T-helper 2 cell treated with Interferon-gamma antibody and Interleukin-4, amounts not matched to agents 5 μg/mL and 100 μg/mL, for 36 hours (primary cell): ENCODE measurements at places on chromosomes 5 and 9.
A peak's percentile ranks its signal among the peaks of the same experiment; 100 is the strongest.

DNA sequence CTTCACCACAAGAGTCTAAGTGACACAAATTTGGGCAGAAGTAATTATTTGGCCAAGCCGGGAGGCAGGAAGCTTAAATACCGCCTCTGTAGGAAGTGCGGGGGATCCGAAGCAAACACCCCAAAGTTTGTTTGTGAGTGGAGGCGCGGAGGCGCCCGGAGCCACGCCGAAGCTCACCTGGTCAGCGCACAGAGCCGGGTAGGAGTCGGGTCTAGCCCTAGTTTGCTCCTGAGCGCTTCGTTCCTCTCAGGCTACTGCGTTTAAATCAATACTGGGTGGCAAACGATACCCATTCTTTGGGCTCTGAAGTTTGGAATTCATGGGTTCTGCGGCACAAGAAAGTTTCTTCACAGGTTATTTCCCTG is 855 bp downstream of the MCC start:
- H3K27me3 ChIP-seq, result peaks cover 81% of the 10 kb centered on the region
- peak overlapping the region; percentile 76 for H3K4me3 ChIP-seq
- H3K36me3 ChIP-seq, result peaks cover 8% of the 10 kb centered on the region
- no peak for DNase-seq
- no peak overlapping the region for H3K27ac ChIP-seq

DNA sequence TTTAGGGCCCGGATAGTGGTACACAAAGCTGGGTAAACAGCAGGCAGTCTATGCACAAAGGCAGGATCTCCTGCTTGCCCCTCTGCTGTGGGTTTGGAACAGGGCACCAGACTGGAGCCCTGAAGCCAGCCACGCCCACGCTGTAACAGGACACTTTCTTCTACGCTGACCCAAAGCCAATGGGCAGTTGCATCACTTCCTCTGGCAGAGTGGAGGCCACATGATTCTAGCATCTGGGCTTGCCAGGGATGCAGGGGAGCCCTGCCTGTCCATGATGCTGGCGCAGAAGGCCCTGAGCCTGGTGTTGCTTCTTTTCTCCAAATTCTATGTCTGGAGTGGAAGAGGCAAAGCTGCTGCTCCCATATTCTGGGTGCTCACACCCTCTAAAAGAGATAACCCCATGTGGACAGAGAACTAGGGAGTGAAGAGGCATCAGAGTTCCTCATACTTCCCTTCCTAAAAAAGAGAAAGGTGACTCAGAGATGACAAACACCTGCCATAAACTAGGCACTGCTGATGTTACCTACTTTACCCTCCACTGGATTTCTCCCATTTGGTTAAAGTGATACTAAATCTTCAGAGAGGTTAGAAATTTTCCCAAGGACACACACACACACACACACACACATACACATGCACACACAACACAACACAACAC is 260.3 kb upstream of the KLF4 start:
- DNase-seq, result no peak
- H3K4me1 ChIP-seq, result no peaks in the 10 kb centered on the region
- no peak overlapping the region for H3K27ac ChIP-seq
- no peaks in the 10 kb centered on the region for H3K27me3 ChIP-seq

DNA sequence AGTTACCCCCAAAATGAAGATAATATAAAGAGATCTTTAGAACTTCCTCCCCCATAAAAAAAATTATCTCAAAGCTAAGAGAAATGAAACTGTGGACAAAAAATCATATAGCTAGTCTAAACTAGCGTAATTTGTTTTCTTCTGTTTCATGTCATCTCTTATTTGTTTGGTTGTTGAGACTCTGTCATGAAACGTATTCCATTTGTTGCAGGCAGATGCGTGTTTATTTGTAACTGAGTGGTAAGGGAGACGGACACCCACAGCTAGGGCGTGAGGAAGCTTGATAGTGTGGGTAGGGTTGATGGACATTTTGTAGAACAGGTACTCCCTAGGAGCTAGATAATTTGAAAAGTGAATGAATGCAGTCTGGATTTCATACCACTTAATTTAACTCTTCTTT is 41.9 kb downstream of the OSTF1 start:
- no peak overlapping the region for H3K4me3 ChIP-seq
- no peak for DNase-seq
- peaks cover 56% of the 10 kb centered on the region for H3K4me1 ChIP-seq
- peaks cover 70% of the 10 kb centered on the region for H3K36me3 ChIP-seq
- no peak overlapping the region for H3K27ac ChIP-seq

GRCh38 chr9:69470186-69470977 is 145.4 kb downstream of the ENTREP1 start:
- peaks cover 9% of the 10 kb centered on the region for H3K27me3 ChIP-seq
- no peaks in the 10 kb centered on the region for H3K36me3 ChIP-seq
- no peak for DNase-seq
- H3K4me3 ChIP-seq, result no peak overlapping the region
- H3K4me1 ChIP-seq, result peaks cover 16% of the 10 kb centered on the region

DNA sequence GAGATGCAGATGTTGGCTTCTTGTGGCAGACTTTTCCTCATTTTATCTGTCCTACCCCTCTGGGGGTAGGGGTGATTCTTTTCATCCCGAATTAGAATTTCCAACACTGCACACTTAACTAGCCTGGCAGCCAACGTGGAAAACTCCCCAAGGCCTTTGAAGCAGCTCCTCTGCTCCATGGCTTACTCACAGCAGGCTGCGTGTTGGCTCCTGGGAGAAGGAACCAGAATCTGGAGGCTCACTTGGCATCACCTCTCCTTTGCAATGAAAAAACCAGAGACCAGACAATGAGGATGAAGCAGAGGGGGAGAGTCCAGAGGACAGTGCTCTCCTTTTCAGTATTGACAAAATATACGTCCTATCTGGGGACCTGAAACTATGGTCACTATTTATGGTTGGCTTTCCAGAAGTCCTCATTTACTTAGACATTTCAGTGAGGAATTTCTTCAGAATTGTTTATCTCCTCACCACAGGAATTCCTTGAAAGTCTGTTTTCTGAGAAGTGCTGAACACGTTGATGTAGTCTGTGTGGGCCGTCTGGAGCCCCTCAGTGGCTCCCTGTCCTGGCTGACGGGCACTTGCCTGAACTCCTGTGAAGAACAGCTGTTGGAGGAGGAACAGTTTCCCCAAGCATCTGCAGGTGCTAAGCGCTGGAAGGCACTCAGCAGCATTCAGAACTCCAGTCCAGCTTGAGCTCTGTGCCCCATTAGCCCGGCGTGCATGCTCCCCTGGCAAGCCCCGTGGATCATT is 231.3 kb downstream of the RFK start:
- no peak overlapping the region for H3K27ac ChIP-seq
- no peak overlapping the region for H3K4me3 ChIP-seq
- peaks cover 1% of the 10 kb centered on the region for H3K4me1 ChIP-seq
- H3K36me3 ChIP-seq, result no peaks in the 10 kb centered on the region
- DNase-seq, result no peak

DNA sequence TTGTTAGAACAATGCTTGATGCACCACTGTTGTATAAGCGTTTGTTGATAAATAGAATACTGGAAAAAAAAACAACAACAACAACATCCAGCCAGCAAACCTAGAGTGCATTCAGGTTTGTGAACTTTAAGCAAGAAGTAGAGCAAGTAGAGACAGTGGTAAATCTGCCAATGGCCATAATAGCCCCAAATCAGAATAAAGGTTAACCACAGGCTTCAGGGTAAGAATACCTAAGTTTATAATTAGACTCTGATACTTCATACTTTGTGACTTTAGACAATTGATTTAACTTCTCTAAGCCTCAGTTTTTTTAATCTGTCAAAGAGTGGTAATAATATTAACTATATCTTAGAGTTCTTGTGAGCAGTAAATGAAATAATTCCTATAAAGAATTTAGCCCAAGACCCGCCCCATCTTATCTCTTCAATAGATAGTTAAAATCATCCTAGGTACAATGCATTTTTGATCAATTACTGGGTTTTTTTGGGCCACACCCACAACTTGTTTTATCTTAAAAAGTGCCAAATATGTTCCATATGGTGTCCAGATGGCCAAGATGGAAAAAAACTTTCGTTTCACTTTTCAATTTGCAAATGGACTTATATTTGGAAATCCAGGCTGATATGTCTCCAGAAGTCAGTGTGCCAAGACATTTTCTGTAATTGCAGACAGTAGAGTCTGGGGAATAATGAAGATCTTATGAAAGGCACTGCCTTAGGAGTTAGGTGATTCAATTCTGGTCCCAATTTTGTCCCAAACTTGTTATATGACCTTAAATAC is 24.5 kb upstream of the DPYSL3 start:
- no peak for DNase-seq
- no peaks in the 10 kb centered on the region for H3K4me1 ChIP-seq
- H3K36me3 ChIP-seq, result no peaks in the 10 kb centered on the region
- H3K27ac ChIP-seq, result no peak overlapping the region
- peaks cover 2% of the 10 kb centered on the region for H3K27me3 ChIP-seq

DNA sequence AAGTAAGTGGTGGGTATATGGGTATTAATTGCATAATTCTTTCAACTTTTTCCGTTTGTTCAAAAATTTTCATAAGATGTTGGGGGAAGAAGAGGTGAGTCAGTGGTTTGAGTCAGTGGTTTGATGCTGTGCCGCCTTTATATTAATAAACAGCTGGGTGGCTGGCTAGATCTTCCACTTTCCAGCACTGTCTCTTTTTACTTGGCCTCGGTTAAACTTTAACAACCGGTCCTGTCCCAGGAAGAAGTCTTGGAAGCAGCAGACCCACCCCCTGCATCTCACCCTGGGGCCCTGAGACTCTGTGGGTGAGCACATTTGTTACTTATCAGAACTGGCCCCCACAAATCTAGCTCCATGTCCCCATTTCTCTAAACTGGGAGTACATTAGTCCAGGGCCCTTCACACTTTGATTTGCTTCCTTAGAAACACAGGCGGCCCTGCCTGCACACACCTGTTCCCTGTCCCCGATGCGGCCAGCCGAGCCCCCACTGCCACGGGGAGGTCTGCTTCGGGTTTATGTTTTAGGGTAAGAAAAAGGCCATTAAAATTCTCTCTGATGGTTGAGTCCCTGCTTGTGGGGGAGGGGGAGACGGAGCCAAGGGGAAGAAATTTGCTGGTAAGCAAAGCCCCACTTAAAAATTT is 90.7 kb downstream of the PTCH1 start:
- no peak for DNase-seq
- peak overlapping the region; percentile 68 for H3K4me3 ChIP-seq
- H3K27me3 ChIP-seq, result peaks cover 17% of the 10 kb centered on the region
- no peak overlapping the region for H3K27ac ChIP-seq
- peaks cover 13% of the 10 kb centered on the region for H3K36me3 ChIP-seq

DNA sequence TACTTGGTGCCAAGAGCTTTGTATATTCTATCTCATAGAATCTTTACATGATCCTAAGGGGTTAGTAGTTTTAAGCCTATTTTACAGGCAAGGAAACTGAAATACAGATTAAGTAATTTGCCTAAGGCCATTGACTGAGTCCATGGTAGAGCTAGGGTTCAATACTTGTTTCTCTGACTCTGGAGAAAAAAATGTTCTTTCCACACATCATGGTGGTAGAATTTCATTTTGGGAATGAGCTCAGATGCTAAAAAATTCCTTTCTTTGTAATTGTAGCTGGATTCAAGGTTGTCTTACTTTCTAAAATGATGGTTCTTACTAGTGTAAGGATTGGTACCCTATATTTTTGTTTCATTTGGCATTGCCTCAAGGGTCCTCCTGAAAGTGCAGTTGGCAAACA is 86.0 kb downstream of the ANKRD55 start:
- peaks cover 23% of the 10 kb centered on the region for H3K36me3 ChIP-seq
- no peak overlapping the region for H3K4me3 ChIP-seq
- H3K27me3 ChIP-seq, result no peaks in the 10 kb centered on the region
- H3K4me1 ChIP-seq, result peaks cover 52% of the 10 kb centered on the region
- DNase-seq, result no peak

DNA sequence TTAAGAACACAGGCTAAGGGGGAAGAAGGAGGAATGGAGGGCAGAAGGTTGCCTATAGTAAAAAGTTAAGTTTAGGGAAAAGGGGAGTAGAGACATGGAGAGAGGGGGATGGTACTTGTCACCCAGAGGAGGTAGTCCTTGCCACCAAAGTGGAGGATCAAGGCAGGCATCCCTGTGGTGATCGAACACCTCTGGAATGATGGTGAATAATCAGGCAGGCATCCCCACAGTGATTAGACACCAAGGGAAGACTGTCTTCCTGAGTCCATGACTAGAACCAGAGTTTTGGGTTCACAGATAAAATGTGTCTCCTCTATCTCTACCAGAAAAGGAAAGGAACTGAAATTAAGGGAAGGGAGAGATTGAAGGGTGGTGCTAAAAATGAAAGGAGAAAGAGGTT is 19.2 kb upstream of the HMGCS1 start:
- H3K4me3 ChIP-seq, result no peak overlapping the region
- H3K27ac ChIP-seq, result no peak overlapping the region
- H3K36me3 ChIP-seq, result peaks cover 7% of the 10 kb centered on the region
- H3K27me3 ChIP-seq, result no peaks in the 10 kb centered on the region
- no peaks in the 10 kb centered on the region for H3K4me1 ChIP-seq

- peaks cover 9% of the 10 kb centered on the region for H3K27me3 ChIP-seq
- no peaks in the 10 kb centered on the region for H3K4me1 ChIP-seq
- no peak overlapping the region for H3K4me3 ChIP-seq
- H3K27ac ChIP-seq, result no peak overlapping the region
- no peaks in the 10 kb centered on the region for H3K36me3 ChIP-seq
- DNase-seq, result no peak
Measured at GRCh38 chr5:107425541-107426031, 245.2 kb downstream of the EFNA5 start.

- H3K4me3 ChIP-seq, result no peak overlapping the region
- no peaks in the 10 kb centered on the region for H3K36me3 ChIP-seq
- no peak for DNase-seq
- H3K4me1 ChIP-seq, result no peaks in the 10 kb centered on the region
Measured at GRCh38 chr9:122619996-122620395, 5.5 kb downstream of the OR1Q1 start.

DNA sequence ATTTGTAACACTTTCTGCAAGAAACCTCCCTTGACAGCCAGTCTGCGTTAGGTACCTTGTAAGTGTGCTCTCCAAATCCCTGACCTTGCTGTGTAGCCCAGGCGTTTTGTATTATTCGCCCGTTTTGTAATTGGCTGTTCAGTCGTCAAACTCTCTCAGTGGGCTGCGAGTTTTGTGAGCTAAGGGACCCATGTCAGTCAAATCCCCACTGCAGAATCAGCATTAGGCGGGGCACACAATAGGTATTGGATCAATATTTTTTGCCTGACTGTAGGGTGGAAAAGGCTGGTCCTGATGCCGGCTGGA is 665 bp downstream of the DNAJC18 start:
- peaks cover 7% of the 10 kb centered on the region for H3K36me3 ChIP-seq
- H3K4me1 ChIP-seq, result peaks cover 44% of the 10 kb centered on the region
- H3K27ac ChIP-seq, result peak overlapping the region; percentile 100
- peak overlapping the region; percentile 98 for H3K4me3 ChIP-seq

DNA sequence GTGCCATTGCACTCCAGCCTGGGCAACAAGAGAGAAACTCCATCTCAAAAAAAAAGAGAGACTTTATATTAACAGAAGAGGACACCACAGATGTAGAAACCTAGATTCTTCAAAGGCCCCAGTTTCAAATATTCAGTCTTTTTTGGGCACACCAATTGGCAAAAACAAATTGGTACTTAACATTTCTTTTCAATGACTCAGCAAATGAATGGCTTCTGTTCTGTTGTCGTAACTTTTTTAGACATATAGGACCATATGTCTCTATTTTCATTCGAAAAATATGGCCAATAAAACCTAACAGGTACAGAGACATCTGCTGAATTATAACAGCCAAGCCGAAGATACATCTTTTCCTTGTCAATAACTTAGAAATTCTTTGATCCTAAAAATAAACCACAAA is 212.8 kb downstream of the EBF1 start:
- H3K4me3 ChIP-seq, result no peak overlapping the region
- no peak for DNase-seq
- no peaks in the 10 kb centered on the region for H3K36me3 ChIP-seq
- H3K27ac ChIP-seq, result no peak overlapping the region
- no peaks in the 10 kb centered on the region for H3K4me1 ChIP-seq

- peaks cover 5% of the 10 kb centered on the region for H3K4me1 ChIP-seq
- H3K36me3 ChIP-seq, result no peaks in the 10 kb centered on the region
- no peak overlapping the region for H3K4me3 ChIP-seq
- no peaks in the 10 kb centered on the region for H3K27me3 ChIP-seq
Measured at GRCh38 chr5:98489021-98489420, 284.4 kb upstream of the RGMB start.
